ENCODE measurements at places on chromosomes 3 and 15.

- no peak for DNase-seq
Measured at GRCh38 chr15:37789881-37790280, 144.6 kb upstream of the TMCO5A start.

GRCh38 chr15:95874637-95875036 is 455.9 kb upstream of the NR2F2 start:
- no peak for DNase-seq

- DNase-seq: no peak
Measured at GRCh38 chr3:37980462-37981347, 9.9 kb upstream of the VILL start.

- no peak for DNase-seq
Measured at GRCh38 chr15:89775815-89776214, 317 bp upstream of the MESP2 start.

GRCh38 chr3:139457066-139457465 is 19.2 kb downstream of the RBP2 start:
- no peak for DNase-seq

GRCh38 chr15:49196856-49197255 is 26.8 kb downstream of the GALK2 start:
- no peak for DNase-seq

DNA sequence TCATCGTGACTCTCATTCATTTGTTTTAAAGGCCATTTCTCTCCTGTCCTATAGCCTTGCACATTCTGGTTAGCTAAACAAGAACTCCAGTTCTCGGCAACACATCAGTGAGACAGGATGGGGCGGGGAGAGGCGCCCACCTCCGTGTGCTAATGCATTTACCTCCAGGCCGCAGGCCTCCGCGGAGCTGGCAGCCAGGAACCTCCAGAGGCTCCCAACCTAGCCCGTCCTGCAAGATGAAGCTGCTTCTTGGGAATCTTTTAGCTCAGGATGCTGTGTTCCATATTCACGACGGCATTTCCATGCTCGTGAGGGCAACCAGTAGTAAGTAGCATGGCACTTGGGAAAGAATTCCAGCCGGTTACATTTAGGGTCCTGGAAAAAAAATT is 47.9 kb downstream of the RGMA start:
- DNase-seq: no peak

- peak; percentile 52 for DNase-seq
Measured at GRCh38 chr3:140216249-140216648, 281.3 kb downstream of the CLSTN2 start.

- DNase-seq: no peak
Measured at GRCh38 chr3:194475978-194476377, 10.8 kb downstream of the ATP13A3 start.

GRCh38 chr3:197595470-197596185 is 39.9 kb upstream of the BDH1 start:
- no peak for DNase-seq

- DNase-seq: no peak
Measured at GRCh38 chr15:74768099-74768770, 13.6 kb upstream of the CSK start.

GRCh38 chr3:69385123-69385722 is 665 bp downstream of the FRMD4B start:
- DNase-seq: no peak

DNA sequence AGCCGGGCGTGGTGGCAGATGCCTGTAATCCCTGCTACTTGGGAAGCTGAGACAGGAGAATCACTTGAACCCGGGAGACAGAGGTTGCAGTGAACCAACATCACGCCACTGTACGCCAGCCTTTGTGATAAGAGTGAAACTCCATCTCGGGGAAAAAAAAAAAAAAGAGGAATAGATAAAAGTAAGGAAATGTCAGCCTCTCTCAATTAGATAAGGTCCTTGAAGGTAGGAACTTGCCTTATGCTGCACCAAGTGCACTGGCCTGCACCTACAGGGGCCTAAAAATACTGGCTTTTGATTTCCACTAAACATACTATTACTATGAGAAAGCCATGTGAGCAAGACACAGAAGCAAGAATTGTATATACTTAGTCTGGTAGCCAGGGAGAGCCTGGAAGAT is 7.1 kb downstream of the RAF1 start:
- DNase-seq: no peak

DNA sequence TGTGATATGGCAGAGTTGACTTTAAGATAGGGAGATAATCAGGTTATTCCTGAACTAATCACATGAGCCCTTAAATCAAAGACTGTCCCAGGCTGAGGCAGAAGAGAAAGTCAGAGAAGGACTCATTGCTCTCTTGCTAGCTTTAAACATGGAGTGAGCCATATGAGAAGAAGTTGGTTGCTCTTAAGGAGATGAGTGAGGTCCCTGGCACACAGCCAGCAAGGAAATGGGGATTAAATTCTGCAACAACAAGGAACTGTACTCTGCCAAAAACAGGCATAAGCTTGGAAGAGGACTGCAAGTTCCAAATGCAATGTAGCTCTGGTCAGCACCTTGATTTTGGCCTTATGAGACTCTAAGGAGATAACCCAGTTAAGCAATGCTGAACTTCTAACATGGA is 457.0 kb downstream of the PLOD2 start:
- DNase-seq: peak; percentile 37

DNA sequence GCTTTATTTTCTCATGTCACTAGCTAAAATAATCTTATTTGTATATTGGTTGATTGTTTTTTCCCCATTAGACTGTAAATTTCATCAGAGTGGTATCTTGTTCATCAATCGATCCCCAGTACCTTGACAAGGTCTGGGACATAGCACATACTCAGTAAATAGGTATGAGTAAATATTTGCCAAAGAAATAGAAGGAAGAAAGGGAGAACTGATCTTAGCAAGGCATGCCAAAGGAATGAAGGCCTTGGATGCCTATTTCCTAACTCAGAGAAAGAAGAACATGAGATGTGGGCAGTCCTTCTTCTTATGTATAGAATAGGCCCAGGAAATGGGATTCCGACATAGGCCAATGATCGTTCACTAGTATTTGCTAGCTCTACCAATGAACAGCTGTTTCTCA is 54.7 kb downstream of the ISL2 start:
- peak; percentile 88 for DNase-seq

DNA sequence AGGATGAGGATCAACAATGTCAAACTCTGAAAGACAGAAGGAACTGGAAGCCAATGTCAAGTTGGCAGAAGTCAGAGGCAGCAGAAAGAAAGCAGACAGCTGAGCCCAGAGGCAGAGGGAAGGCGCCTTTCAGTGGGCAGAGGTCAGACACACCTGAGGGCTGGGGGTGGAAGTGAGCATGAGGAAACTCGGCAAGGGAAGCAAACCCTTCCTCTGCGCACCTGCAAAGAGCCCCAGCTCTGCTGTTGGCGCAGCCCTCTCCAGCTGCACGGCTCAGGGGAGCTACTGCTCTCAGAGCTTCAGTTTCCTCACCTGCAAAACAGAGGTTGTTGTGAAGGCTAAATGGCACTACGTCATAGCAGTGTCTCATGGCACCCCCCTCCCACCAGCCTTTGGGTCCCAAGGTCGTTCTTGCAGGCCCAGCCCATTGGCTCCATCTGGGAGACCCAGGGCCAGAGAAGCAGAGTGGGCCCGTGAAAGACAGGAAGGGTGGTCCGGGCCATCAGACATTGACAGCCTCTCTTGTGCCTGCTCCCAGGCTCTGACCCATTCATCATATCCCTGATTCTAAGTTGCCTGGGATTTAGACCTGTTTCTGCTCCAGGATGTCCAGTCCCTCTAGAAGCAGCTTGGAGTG is 53.3 kb upstream of the SLC6A11 start:
- DNase-seq: no peak

GRCh38 chr3:179729981-179730380 is 77.1 kb downstream of the USP13 start:
- no peak for DNase-seq

- no peak for DNase-seq
Measured at GRCh38 chr15:45169608-45170480, 17.9 kb downstream of the SHF start.

DNA sequence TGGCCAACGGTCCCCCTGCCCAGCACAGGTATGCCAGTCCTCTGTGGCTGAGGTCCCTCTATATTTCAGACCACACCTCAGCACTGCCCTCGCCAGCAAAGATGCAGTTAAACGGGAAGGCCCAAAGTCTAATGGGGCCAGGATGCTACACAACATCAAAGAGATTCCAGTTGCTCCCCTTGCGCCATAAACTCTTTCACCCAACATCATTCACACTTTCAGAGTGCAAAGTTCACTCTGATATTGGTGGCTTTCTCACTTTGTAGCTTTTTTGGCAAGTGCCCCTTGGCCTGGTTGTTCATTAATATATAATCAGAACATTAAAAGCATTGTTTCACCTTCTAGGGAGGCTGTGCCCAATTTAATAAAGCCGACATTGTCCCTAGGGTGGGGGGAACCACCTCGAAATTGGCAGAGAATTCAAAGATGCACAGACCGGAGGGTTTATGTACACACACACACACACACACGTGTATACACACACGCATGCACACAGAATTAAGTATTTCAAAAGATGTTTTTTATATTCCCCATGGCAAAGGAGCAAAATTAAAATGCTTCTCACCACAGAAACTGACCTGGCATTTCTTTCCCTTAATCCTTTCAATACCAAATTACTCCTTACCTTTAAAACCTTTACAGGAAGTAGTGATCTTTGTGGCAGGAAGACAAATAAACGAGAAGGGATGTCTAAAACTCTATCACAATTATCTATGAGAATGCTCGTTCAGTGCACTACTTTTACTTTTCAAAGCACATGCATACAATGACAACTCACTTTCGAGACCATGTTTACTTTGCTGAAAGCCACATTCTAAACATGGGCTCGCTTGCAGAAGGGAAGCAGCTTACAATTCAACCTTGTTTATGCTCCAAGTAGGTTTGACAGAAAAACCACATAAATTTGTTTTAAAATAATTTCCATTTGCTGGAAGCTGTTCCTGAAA is 19.5 kb downstream of the LRIG1 start:
- DNase-seq: no peak

GRCh38 chr3:72490688-72491435 is 357.4 kb downstream of the SHQ1 start:
- DNase-seq: no peak

- no peak for DNase-seq
Measured at GRCh38 chr3:140153736-140154135, 218.8 kb downstream of the CLSTN2 start.

DNA sequence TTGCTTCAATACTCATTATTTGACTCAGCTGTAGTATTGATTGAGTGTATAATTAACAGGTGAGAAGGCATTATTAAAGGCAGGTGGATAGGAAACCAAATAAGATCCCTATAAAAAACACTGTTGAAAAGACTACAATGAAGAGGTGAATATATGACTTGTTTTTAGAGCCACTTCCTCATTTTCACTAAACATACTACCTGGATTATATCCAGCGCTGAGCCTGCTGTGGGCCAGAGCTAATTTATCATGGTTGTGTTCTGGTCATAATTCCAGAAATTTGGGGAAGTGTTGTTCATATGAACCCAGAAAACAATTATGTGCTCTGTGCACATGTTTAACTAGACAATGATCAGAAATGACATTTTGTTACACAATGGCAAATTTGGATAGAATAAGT is 235.3 kb upstream of the MME start:
- DNase-seq: no peak

GRCh38 chr3:56822501-56822900 is 20.8 kb upstream of the ARHGEF3 start:
- no peak for DNase-seq

DNA sequence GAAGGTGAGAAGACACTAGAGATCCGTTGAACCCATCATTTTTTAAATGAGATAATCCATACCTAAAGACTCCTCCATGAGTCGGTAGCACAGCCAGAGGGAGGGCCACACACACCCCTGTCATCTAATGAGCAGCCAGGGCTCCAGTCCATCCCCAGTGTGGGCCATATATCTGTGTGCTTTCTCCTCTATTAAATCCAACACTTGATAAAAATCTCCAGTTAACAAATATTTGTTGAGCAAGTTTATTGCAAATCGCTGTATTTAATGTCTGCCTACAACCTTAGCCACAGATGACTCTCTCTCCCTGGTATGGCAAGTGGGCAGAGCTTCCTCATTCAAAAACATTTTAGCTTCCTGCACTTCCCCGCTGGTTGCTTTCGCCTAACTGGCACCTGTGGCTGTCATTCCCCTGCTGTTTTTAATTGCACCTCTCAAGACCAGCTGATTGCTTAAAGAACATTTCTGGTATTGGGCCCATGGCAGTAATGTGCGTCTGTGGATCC is 82.8 kb downstream of the SMAD3 start:
- DNase-seq: peak; percentile 67

DNA sequence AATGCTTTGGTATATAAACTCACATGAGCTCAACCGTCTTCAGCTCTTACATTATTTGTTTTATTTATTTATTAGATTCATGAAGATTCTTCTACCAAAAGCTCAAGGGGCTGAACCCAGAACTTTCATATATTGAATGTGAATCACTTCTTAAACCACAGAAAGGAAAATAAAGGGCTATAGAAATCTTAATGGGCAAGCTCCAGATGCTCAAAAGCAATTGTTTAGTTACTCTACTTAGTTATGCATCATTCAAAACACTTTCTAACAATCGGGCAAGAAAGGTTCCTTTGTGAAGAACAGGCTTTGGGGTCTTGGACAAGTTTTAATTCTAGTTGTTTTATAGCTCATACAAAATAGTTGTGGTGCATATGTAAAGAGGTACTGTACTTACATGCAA is 380.2 kb downstream of the TIGIT start:
- no peak for DNase-seq

- no peak for DNase-seq
Measured at GRCh38 chr3:123439806-123440580, 8.9 kb downstream of the ADCY5 start.

GRCh38 chr3:3666664-3667063 is 132.6 kb upstream of the LRRN1 start:
- DNase-seq: no peak

- DNase-seq: no peak
Measured at GRCh38 chr15:55816017-55816416, 73.1 kb upstream of the PRTG start.

DNA sequence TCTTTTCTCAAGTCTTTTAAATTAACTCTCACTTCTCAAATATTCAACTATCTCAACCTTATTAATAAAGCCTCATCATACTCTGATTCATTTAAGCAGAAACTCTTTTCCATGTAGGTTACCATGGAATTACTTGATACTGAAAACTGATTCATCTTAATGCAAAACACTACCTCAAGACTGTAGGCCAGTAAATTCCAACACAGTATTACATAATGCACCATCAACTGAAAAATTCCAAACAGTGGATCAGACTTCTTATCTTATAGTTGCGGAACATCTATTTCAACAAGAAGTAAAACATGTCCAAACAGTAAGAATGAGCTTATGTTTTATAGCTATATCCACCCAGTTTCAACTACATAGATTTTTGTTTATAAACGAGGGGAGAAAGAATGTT is 124.5 kb downstream of the PEAK1 start:
- no peak for DNase-seq

All from T47D (cell line).